Colonic mucosa (tissue), 4 donors: ENCODE measurements at places on chromosomes 5 and 9. TPM values are rescaled to one million over a fixed set of nuclear protein-coding genes. Genes with fewer than 3 reads are reported as not detected.

The TLX3 gene
- not detected for total RNA-seq

DNA sequence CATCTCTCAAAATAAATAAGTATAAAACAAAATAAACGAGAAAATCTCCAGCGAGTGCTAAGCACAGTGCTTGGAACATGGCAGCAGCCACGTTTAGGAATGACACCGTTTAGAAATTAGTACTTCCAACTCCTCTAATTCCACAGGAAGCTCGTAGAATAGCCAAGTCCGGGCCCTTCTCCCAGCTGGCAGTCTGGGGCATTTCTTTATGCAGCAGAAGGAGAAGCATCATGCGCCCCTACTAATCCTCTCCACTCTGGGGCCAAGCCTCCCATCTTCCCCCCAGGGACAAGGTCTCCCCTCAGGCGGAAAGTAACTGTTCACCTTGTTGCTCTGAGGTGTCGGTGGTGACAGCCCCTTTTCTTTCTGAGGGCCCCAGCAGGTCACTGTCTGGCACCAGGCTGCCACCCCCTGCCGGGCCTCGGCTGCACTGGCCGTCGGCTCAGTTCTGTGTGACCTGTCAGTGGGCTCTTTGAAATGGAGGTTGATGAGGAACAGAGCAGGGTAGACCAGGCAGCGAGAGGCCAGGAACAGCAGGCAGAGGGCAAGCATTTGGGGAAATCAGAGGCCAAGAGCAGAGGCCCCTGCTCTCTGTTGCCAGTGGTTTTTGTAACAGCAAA is 113.5 kb upstream of the WWC1 start:
- DNase-seq, result no peak

GRCh38 chr5:94245608-94246007 is 372.8 kb downstream of the KIAA0825 start:
- DNase-seq, result no peak

DNA sequence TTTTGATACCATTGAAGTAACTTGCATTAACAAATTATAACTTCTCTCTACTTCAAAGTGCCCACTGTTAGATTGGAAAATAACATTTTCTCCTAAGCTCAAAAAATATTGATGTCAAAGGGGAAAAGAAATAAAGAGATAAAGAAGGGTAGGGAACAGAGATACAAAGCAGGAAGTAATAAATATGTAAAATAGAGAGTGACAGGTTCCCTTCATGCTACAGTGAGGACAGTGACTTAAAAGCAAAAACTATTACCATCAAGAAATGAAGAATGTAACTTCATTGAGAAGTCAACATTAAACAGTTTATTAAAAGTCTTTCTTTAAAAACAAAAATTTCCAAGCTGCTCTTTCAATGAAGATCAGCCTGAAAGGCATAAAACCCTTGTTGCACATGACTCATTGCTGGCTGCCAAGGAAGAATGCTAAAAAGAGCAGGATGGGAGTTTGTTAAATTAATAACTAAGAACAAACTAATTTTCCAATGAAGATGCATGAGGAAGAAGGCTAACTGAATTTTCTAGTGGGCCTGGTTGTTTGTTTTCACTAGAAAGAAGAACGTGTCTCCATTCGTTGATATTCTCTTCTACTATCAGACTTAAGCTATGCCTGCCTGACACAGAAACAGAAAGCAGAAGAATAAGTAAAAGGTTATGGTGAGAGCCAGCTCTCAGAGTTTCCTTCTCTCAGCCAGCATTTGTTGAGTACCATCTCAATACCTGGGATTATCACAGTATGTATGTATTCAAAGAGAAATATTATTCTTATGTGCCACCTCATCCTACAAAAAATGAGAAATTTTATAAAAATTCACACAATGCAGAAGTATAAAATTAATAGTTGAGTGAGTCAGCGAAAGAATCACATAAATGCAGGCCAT is 197.8 kb upstream of the NREP start:
- no peak for DNase-seq

DNA sequence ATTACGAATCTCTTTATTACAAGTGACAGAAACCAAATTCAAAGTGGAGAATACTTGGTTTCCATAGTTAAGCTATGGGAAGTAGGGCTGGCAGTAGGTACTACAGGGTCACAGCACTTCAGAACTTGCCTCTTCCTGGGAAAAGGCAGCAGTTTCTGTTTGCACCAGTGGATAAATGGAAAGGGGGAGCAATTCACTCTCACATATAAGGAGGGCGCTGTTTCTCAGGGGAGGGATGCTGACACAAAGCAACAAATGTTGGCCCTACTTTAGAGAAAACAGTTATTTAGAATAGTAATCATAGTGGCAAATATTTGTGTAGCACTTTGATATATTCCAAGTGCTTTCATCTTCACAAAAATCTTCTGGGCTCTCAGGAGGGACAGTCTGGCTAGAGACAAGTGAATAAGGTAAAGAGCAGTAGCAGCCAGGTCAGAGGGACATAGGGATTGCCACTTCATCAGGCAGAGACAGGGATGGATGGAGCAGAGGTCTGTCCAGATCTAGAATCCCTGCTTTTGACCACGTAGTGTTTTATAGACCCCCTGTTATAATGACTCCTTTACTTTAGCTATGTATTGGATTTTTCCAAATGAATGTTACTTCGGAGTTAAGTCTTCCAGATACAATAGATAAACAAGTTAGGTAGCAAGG is 554.8 kb upstream of the SGCD start:
- DNase-seq, result no peak

DNA sequence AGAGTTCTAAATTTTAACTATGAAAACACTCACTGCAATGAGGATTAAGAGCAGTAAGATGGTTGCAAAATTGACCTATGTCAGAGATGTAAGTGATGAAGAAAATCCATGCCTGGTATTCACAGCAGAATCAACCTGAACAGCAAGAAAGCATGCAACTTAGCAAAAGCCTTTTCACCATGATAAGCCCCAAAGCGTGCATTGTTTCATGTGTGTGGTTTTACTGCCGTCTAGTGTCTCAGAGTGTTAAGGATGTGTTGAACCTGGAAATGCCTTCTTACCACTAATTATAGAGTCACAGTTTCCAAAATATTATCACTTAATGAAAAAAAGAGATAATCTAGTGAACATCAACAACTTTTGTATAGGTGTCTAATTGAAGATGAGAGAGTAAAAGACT is 415.2 kb upstream of the TRPC7 start:
- no peak for DNase-seq

The STING1 gene
- total RNA-seq, result 49.0 TPM

DNA sequence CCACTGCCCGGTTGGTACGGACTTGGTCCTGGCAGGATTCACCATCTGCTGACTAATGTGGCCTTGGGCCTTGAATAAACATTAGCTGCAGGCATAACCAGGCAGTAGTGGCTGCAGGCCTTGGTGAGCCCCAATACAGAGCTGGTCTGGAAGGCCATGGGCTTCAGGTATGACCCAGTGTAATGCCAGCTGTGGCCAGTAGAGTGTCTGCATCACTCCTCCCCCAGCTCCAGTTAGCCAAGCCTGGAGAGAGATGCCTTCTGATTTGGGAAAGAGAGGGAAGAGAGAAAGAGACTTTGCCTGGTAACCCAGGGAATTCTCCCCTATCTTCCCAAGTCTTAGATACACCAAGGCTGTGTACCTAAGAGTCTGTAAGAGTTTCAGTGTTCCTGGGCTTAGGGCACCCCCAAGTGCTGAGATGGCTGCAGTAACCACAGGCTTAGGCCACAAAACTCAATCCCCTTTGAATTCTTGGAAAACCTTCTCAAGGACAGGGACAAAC is 5.6 kb upstream of the C5 start:
- no peak for DNase-seq

GRCh38 chr5:44183753-44184152 is 205.5 kb downstream of the FGF10 start:
- no peak for DNase-seq

- DNase-seq, result no peak
Measured at GRCh38 chr5:6551955-6552313, 80.9 kb downstream of the NSUN2 start.

DNA sequence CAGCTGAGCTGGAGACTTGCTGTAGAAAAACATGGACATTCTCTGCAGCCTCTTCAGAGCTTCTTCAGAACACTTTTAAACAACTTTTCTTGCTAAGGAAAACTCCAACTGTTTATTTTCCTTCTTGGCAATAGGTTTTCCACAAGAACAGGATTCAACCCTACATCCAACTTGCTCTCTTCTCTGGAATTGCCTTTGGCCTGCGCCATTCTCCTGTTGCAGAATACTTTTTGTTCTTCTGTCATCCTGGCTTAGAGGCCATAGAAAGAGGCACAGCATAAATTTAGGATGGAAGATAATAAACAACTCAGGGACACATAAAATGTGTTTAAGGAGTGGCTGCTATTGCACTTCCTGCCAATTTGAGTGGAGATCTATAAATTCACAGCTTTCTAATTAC is 54.7 kb upstream of the ICE1 start:
- DNase-seq, result no peak

The CENPP gene
- total RNA-seq, result 11.0 TPM

GRCh38 chr5:126888175-126888574 is 111.2 kb downstream of the LMNB1 start:
- DNase-seq, result no peak
